Cerebellum (tissue), 4 donors: ENCODE measurements at places on chromosomes 13 and 19.
A peak's percentile ranks its signal among the peaks of the same experiment; 100 is the strongest.

DNA sequence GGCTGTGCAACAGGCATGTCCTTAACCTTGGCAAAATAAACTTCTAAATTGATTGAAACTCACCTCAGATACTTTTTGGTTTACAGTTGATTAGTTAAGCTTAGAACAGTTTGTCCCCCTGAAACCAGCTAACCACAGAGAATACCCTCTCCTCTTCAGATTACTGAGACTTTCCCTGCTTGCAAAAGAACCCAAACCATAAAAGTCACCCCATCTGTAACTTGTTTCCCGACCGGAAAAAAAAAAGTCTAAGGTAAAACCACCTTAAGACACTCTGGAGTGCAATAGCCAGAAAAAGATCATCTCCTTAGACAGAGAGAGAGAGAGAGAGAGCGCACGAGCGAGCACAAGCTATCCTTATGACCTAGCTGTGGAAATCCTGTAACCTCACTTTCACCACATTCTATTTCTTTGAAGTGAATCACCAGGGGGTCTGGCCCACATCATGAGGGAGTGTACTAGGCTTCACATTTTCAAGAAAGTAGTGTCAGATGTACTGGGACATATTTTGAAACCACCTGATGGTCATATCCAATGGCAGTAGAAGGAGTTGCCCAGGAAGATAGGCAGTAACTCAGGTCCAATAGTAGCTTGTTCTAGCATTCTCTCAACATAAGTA, 11.1 kb upstream of the GTF2F2 start:
- no peak for DNase-seq

DNA sequence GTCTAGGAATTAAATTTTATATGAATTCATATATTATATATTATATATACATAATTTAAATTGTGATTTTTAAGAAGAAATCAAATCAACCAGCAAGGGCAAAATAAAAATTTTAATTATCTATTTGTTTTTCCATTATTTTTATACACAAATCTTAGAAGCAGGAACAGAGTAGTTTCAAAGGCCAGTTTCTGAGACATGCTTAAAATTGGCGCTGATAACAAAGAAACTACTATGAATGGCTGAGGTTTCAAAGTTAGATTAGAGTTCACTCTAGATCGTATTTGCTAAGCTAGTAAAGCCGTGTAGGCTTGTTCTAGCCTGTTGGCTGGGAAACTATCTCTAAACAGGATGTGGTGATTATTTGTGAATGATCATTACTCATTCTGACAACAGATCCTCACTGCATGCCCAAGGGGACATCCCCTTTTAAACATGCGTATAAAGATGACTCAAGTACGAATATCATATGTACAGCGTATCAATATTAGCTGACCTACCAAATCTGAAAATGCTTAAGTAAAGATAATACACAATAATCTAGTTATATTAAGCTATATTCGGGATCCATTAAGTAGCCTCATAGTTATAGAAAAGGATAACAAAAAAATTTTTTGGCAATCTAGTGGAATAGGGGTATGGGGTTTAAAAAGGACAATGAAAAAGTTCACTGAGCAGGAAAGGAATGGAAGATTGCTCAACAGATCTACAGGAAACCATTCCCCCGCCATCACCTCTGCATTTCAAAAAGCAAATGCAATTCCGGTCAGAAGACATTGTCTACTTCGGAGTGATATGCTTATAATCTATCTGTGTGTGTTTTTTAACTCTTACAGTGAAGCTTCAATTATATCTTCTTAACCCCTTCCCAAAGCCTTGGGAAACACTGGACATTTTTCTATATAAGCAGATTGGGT, 150.1 kb downstream of the SHISA2 start:
- DNase-seq: no peak

- no peak for DNase-seq
Measured at GRCh38 chr13:48985756-48986155, 10.0 kb downstream of the FNDC3A start.

- no peak for DNase-seq
Measured at GRCh38 chr13:34779171-34779570, 162.9 kb upstream of the NBEA start.

GRCh38 chr19:30932854-30933253, 416.4 kb downstream of the TSHZ3 start:
- no peak for DNase-seq

GRCh38 chr19:38658462-38659306, 11.2 kb downstream of the ACTN4 start:
- DNase-seq: no peak

- DNase-seq: peak; percentile 11
Measured at GRCh38 chr13:109301726-109302125, 484.7 kb downstream of the IRS2 start.

- DNase-seq: no peak
Measured at GRCh38 chr13:109394311-109394988, 391.9 kb downstream of the IRS2 start.

GRCh38 chr19:35438096-35438495, 10.0 kb upstream of the FFAR2 start:
- no peak for DNase-seq

- no peak for DNase-seq
Measured at GRCh38 chr19:6225232-6225865, 54.4 kb downstream of the MLLT1 start.

GRCh38 chr13:42086582-42086981, 38.1 kb downstream of the DGKH start:
- DNase-seq: no peak

DNA sequence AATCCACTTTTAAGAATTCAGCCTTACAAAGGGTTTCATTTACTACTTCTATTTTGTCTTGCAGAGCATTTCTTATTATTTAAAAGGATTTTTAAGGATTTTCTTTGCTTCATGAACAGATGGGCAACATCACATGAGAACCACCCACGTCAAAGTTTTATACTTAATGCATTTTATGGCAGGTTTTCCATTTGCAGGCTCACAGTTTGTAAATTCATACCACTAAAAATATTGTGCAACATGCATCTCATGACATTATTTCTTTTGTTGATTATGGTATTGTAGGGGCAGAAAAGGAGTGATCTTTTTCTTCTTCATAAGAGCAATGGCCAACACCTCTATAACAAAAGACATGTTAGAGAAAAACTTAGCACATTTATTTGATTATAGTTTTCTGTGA, 554.0 kb upstream of the SPRY2 start:
- no peak for DNase-seq

- DNase-seq: no peak
Measured at GRCh38 chr19:16036941-16037340, 39.4 kb upstream of the TPM4 start.

- peak; percentile 20 for DNase-seq
Measured at GRCh38 chr13:71522941-71523526, 344.0 kb downstream of the DACH1 start.

DNA sequence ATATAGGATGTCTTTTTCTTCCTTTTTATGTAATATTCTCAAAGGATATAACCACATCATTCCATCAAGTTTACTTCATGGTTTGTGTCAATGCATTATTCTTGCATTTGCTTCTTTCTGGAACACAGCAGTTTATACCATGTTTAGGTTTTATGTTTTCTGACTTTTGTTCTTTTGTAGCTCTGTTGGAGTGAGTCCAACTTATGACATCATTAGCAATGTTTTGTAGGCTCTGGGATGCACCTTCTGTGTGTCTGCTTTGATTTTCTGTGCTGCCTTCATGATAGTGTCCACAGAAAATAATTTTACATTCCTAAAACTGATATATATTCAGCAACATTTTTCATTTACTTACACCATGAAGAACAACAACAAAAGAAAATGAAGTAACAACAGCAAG, 68.9 kb downstream of the SHISA2 start:
- DNase-seq: peak; percentile 17
